ENCODE measurements at places on chromosomes 3 and 15. TPM values are rescaled to one million over a fixed set of nuclear protein-coding genes. Genes with fewer than 3 reads are reported as not detected.

DNA sequence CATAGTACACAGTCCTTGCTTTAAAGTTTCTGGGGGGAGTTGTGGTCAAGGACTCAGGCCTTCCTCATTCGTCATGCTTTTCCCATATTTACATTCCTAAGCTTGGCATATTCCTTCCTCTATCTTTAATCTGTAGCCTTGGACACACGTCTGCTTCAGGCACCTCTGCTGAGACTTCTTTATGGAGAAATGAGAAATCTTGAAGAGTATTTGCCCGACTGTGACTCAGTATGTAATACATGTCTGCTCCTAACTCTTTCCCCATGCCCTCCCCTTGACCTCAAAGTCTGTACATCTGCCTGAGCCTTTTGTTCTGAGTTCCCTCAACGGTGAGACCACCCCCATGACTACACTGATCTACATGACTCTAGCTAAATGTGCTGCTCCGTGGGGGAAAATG lies 246.1 kb downstream of the SI start:
- no peak for DNase-seq

Gene FBXO40
- not detected for total RNA-seq

GRCh38 chr3:188712248-188712924 lies 459.4 kb upstream of the TPRG1 start:
- no peak for DNase-seq

- no peak for DNase-seq
These were observed 28.9 kb upstream of the MITF start for GRCh38 chr3:69710153-69710977.

DNA sequence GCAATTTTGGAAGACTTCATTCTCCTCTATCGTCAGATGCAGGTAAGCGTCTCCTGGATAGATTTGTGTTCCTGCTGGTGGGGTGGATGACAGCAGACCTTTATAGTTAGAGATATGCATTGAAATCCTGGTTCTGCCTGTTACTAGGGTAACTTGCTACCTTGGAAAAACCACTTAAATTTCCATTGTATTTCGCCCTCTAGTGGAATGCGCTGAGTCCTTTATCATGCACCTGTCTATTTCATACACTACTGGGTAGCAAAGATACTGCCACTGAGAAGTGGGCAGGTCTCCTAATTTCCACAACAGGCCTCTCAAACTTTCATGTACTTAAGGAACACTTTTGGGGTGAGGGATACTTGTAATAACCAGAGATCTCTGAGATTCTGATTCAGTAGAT lies 209.5 kb upstream of the SUCLG2 start:
- no peak for DNase-seq

Gene LINS1
- 37.1 TPM for total RNA-seq

DNA sequence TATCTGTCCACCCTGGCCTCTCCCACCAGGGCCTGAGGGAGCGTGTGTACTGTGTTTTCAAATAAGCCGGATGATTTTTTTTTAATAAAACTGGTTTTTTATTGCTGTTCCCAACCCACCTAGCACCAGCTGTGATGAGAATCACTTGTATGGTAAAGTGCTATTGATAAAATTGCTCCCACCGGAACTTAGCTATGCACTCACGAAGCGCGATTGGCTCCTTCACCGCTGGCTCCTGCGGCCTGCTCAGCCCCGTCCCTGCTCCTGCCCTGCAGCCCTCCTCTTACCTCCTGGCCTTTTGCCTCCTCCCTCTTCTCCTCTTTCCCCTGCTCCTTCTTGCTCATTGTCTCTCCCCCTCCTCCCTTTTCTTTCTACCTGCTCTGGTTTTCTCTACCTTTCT lies 183.7 kb downstream of the TLE3 start:
- DNase-seq: no peak

GRCh38 chr3:44339181-44340057 lies 853 bp downstream of the TCAIM start:
- DNase-seq: no peak

Gene CCR4
- total RNA-seq: 28.8 TPM

Gene UBE2E1
- 66.6 TPM for total RNA-seq

- DNase-seq: no peak
These were observed 124.8 kb upstream of the NR2E3 start for GRCh38 chr15:71685420-71685993.

DNA sequence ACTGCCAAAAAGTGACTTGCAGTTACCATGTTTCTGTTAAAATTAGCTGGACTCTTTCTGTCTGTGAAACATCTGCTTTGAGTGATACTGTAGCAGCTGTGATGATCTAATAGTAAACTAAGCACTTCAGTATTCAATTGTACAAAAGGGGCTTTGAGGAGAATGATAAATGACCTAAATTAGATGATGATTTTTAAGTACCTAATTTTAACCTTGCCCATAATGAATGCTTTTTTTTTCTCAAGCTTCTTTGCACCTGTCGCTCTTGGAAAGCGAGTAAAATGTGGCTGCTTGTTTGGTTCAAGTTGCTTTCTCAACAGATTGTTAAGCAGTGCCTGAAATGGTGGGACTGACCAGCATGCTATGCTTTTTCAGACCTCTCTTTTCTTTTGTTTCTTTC lies 752.3 kb downstream of the EPHA3 start:
- no peak for DNase-seq

- no peak for DNase-seq
These were observed 228.8 kb downstream of the RORA start for GRCh38 chr15:61000276-61000675.

GRCh38 chr3:111903067-111903511 lies 44.0 kb downstream of the PHLDB2 start:
- DNase-seq: peak; percentile 39

Measured in activated naive CD4-positive, alpha-beta T cell treated with anti-CD3 and anti-CD28 coated beads for 36 hours (primary cell).